ENCODE measurements at places on chromosomes 12 and 14. TPM values are rescaled to one million over a fixed set of nuclear protein-coding genes. Genes with fewer than 3 reads are reported as not detected.

- DNase-seq: no peak
Observed at GRCh38 chr12:72037006-72037795, 98.6 kb downstream of the TPH2 start.

DNA sequence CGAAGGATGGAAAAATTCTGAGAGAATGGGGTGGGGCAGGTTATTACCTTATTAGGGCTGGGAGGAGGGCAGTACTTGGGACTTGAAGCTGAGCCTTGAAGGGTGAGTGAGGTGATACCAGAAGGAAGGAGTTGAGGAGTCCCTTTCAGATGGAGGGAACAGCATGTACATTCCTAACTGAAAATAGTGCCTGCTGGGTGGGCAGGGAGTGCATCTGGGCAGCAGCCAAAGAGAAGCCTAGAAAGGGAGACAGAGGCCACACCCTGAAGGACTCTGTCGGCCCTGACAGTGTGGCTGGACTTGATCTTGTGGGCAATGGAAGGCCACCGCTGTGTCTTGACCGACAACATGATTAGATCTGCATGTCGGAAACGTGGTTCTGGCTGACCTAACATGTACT, 147.6 kb downstream of the NDUFA12 start:
- DNase-seq: no peak

GRCh38 chr12:109250523-109250922, 58.6 kb downstream of the FOXN4 start:
- DNase-seq: no peak

The ETFBKMT gene
- 4.8 TPM for total RNA-seq

The SERPINA10 gene
- not detected for total RNA-seq

DNA sequence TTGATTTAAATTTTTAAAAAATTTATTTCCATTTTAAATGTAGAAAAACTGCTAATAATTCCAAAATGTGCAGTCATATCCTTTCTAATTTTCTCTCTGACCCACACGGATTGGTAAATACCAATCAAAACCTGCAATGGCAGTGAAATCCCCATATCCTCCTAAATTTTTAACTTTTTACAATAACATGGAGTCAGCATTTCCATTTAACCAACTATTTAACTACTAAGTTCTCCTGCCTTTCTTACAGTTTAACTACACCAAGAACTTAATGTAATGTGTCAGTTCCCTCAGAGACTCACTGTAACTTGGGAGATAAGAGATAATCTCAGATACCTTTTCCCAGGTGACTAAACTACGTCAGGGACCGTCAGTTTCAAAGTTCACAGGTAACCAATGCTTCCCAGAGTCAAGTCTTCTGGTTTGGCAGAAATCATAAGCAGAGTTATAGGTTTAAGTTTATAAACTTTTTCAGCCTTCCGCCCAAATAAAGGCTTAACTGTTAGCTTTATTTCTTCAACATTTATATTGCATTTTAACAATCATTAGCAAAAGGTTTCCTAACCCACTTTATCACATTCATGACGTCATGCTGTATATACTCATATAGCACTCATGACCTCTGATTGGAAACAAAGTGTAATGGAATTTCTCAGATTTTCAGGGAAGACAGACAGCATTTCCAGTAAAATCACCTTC, 7.6 kb downstream of the KRAS start:
- no peak for DNase-seq

DNA sequence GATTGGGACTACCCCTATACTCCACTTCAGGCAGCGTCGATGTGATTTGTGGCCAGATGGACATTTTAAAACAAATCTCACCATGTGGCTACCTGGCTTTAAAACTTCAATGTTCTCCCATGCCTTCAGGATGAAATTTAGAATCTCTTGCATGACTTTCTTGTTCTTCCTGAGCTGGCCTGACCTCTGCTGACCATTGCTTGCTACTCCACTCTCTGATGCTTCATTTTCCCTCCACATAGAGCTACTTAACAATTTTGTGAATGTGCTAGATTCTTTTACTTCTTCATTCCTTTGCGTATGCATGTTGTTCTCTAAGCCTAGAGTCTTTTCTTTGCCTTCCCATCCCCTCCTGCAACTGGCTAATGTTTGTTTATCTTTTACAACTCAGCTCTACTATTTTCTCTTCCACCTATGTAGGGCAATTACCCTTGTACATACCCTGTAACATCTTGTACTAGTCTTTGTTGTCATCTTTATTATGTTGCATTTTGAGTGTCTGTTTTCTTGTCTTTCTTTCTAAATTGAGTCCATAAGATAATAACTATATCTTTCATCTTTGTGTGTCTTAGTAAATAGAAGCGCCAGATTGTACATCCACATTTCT, 41.2 kb downstream of the YLPM1 start:
- peak; percentile 28 for DNase-seq

DNA sequence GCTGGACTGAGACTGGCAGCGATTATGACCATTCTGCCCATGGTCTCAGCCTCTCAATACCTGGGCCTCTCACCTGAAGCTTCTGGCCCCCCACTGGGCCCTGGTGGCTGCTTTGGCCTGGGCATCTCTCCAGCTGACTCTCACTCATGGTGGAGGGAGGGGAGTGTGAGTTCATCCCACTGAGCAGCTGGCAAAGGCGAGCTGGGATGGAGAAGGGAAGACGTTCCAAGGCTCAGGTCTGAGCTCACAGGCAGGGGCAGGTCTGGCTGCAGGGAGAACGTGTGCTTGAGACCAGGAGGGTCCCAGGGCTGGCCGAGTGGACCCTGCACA, 103.5 kb downstream of the TMEM121 start:
- no peak for DNase-seq

DNA sequence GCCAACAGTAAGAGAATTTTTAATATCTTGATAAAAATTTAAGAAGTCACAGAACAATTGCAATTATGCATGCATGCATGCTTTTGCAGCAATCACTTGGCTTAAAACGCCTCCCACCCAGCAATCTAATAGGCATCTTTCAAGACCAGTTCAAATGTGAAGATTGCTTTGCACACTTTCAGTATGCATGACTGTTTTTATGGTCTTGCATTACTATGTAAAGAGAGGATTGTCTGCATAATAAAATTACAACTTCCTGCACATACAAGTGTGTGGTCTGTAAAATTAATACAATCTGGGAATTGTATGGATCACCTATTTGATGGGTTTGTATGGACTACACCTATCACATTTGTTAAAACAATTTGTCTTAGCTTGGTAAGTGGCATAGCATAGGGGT, 48.8 kb downstream of the E2F7 start:
- DNase-seq: no peak

GRCh38 chr14:77554207-77554606, 55.6 kb upstream of the ISM2 start:
- no peak for DNase-seq

Measured in myocyte (in vitro differentiated cells).